ENCODE measurements at places on chromosomes 4 and X. TPM values are rescaled to one million over a fixed set of nuclear protein-coding genes. Genes with fewer than 3 reads are reported as not detected.

- no peak for DNase-seq
These were observed 99.4 kb downstream of the HPGD start for GRCh38 chr4:174422893-174423256.

DNA sequence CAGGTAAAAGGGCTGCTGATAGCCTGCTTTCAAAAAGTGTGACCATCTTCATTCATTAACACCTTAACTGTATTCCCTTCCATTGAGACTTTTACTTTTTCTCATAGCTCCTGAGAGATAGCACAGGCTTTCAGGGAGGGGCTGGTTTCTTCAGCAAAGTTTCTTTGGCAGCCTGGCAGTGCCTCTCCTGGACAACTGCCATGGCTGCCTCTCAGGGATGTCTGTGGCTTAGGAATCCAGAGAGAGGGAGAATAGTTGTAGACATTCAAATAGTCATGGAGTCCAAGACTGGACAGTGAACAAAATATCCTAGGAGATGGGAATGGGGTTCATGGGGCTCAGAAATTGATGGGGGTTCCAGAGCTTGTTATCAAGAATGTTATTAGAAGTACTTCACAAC, 81.1 kb downstream of the FAM47B start:
- no peak for DNase-seq

DNA sequence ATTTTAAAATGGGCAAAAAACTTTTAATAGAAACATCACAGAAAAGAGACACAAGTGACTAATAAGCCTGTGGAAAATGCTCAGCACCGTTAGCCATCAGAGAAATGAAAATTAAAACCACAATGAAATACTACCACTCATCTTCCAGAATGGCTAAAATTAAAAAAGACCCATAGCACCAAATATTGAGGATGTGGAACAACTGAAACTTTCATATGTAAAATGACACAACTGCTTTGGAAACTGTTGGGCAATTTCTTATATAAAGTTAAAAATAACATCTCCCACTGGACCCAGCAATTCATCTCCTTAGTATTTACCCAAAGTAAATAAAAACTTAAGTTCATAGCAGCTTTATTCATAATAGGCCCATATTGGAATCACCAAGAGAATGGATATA, 94.2 kb downstream of the TENM3 start:
- no peak for DNase-seq

- DNase-seq, result no peak
These were observed 374.3 kb downstream of the SPRY1 start for GRCh38 chr4:123770884-123771283.

DNA sequence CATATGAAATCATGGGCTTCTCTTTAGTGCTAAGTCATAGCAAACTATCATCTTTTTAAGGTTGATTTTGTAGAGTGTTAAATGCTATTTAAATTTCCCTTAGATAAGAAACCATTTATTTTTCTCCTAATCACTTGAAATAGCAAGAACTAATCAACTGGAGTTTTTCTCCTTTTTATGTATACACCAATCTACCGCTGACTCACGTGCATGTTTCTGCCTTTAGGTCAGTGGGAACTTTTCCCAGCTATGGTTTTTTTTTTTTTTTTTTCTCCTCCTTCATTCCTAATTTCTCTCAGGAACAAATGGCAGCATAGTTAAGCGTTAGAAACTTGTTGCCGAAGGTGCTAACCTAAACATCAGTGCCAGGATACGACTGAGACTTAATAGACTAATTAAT, 176.4 kb downstream of the BMPR1B start:
- no peak for DNase-seq

Gene MUC7
- not detected for polyA plus RNA-seq

Gene HPF1
- 51.3 TPM for polyA plus RNA-seq

Gene KCNIP4
- 5.2 TPM for polyA plus RNA-seq

All from left lung (tissue), 14 donors.